ENCODE measurements at places on chromosomes 4 and X.

DNA sequence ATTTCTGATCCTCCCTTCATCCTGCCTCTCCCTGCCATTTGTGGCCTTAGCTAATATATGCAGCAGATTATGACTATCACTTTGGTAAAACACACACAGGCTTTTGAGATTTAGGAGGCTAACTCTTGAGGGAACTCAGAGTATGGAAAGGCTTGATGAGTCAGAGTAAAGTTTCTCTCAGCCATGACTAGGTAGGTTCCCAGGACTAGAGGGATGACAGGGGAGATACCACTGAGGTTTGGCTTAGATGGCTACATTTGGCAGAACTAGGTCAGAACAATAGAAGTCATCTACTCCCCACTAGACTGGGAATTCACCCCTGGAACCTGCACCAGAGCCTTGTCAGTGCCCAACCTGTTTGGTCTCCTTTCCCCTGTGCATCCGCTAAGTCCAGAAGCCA lies 585.7 kb downstream of the TLL1 start:
- DNase-seq = no peak

DNA sequence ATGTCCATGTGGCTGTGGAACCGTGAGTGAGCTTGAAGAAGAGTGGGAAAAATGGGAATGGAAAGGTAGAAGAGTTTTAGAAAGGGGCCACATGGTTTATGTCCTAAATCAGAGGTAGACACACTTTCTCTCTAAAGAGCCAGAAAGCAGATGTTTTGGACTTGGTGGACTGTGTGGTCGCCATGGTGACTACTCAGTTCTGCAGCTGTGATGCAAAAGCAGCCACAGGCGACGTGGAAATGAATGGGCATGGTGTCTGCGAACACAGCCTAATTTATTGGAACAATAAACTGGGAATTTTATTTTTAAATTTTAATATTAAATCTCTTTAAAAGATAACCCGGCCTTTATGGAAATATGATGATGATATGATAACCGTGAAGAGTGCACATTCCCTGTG lies 386.0 kb upstream of the FAT1 start:
- no peak for DNase-seq

DNA sequence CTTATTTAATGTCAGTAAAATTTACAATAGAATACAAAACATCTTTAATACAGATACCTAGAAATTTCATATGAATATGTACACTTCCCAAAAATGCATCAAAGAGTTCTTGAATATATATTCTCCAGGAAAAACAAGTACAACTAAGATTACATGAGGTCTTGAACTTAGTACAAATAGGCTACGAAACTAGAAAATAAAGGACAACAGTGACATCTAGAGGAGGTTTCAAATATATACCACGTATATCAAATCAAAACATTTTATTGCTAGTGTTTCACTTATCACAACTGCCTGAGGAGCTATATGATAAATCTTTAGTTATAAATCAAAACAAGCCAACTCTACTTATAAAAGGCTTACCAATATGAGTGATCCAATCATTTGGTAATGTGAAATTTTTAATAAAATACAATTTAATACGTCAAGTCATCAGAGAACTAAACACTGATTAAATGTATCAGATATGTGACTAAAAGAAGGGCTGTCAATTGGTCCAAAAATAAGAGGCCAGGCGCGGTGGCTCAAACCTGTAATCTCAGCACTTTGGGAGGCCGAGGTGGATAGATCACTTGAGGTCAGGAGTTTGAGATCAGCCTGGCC lies 36.6 kb downstream of the ANAPC10 start:
- DNase-seq = peak; percentile 38

- no peak for DNase-seq
Measured at GRCh38 chr4:150950657-150951288, 64.3 kb downstream of the LRBA start.

DNA sequence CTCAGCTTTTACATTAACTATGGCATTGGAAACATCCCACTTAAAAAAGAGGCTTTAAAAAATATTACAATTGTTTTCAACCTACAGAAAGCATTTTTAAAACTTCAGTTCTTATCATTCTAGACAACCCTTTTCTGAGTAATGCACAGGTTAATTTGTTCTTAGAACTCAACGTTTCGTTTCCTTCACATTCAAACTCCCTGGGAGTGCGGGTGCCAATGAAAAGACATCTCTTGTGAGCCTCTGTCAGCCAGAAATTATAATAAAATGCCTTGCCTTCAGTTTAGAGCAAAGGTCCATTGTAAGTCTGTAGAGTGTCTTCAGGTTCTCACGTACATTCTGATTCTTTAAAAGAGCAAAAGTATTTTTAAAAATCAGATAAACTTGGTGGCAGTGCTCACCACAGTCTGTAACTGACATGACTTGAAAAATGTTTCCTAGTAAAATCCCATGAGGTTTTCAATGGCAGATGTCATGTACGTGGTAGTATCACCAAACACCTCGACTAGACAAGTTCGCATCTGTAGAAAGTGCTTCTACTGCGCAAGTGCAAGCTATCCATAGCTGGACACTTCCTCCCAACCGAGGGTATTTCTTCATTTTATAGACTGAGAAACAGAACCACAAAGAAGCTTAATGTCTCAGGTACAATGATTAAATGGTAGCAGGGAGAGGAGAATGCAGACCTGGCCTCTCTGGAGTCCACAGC lies 65.8 kb downstream of the HAUS3 start:
- DNase-seq = no peak

GRCh38 chr4:13142726-13143125 lies 341.4 kb downstream of the RAB28 start:
- DNase-seq = no peak

- DNase-seq = no peak
Measured at GRCh38 chrX:149511081-149511480, 6.0 kb upstream of the IDS start.

- no peak for DNase-seq
Measured at GRCh38 chr4:16819652-16820051, 78.8 kb downstream of the LDB2 start.

GRCh38 chrX:39149761-39150160 lies 348.5 kb downstream of the MID1IP1 start:
- DNase-seq = peak; percentile 62

- DNase-seq = peak; percentile 92
Measured at GRCh38 chr4:121255986-121256750, 92.0 kb upstream of the TNIP3 start.

- DNase-seq = peak; percentile 53
Measured at GRCh38 chrX:154409222-154409871, at the start of gene DNASE1L1. DNASE1L1 (minus strand) TSS chrX:154409254; CDS start chrX:154405568, 3,686 bp downstream.

DNA sequence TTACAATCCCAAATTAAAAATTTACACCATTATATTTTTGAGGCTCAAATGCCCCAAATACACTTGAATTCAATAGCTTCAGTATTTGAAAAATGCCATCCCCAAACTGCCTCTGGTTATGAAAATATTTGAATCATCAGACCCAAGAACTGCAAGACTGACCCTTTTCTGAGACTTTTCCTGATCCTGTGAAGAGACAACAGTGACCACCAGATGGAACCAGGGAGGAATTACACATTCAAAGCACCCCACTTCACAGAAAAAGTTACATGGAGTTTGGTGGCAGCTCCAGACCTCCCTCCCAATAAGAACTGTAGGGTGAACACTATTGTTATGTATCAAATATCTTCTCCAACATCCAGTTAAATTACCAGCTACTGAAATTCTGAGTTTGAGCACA lies 44.0 kb upstream of the SCD5 start:
- DNase-seq = no peak

DNA sequence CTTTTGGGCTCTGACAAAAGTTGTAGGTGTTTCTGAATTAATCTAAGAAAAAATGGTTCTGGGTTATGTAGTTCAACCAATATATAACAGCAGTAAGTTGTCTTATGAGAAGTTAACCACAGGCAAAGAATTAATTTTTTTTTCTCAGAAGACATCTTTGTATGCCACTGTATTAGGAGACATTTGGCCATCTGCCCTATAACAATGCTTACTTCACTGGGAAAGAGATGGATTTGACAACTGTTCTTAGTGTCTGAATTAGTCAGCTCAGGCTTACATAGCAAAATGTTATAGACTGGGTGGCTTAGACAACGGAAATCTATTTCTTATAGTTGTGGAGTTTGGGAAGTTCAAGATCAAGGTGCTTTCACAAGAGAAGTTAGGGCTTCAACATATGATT lies 508.1 kb downstream of the STIM2 start:
- no peak for DNase-seq

- DNase-seq = no peak
Measured at GRCh38 chr4:151430740-151431457, 21.9 kb downstream of the FHIP1A start.

DNA sequence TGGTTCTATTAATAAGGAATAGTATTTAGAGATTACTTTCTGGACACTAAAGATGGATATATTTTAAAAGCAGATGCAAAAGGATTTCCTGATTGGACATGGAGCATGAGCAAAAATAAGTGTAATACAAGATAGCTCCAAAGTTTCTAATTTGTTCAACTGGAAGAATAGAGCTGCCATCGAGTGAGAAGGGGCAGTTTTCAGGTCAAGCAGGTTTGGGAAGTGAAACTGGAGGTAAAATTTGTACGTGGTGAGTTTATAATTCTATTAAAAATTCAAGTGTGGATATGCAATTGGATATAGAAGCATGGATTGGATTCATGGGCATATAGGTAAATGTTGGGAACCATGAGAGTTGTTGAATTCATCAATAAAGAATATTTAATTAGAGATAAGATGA lies 31.8 kb downstream of the PRDM8 start:
- no peak for DNase-seq

DNA sequence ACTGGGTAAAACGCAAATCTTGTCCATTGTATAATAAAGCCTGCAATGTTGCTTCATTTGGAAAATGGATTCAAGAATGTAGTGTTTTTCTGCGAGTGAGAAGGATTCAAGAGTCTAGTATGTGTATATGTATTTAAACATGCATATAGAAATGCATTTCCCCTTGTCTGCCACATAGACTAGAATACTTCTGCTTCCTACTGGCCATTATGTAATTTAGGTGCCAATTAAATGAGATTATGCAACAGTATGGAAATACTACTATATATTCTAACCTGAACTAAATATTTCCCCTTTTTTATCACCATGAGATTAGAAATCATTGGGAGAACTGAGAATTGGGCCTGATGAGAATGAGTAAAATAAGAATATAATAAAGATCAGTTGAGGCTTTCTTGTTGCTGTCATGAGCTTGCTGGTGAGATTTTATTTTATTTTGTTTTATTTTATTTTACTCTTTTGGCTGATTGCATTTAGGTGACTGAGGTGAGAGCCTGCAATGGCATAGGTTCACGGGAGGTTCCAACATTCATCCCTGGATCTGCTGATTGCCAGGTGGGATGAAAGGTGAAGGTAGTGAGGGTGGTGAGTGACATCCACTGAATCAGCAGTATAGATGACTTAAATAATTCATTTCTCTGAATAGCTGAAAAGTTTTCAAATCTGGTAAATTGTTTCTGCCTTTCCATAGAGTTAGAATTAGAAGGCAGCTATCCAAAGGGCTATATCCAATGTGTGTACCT lies 95.6 kb upstream of the SLC4A4 start:
- no peak for DNase-seq

DNA sequence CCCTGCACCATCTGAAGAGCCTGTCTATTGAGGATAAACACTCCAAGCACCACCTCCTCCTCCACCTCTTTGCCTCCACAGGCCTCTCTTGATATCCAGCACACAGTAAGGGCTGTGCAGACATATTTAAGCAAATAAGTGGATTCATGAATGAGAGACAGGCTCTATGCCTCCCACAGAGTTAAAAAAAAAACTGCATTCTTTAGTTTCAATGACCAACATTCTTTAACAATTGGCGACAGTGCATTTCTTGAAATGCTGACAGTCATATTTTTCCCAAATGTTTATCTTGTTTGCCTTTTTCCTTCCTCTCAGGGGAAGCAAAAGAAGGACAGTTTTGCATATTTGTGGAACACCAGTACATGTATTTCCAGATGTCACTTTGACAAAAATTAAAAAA lies 38.6 kb downstream of the MXRA5 start:
- no peak for DNase-seq

DNA sequence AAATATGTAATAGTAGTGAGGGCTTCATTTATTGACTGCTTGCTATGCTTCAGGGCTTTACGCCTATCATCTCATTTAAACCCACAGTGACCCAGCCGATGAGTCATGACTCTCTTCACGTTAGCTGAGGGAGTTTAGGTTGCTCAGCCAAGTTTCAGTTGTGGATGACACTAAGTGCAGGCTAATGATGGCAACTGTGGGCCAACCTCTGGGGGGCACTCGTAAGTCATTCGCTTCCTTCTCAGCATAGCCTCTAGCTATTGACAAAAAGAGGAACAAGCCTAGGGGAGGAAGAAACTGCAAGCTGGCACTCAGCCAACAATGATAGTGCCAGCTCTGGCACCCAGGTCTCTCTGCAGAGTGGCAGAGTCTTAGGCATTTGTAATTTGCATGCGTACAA lies 325.0 kb downstream of the ARHGAP10 start:
- DNase-seq = peak; percentile 78

- DNase-seq = peak; percentile 57
Measured at GRCh38 chr4:1072830-1073446, 40.4 kb downstream of the RNF212 start.
